ENCODE measurements at places on chromosomes 2 and 18.

- no peak for DNase-seq
These were observed 86.6 kb downstream of the WDSUB1 start for GRCh38 chr2:159199761-159200465.

- no peak for DNase-seq
These were observed 147.1 kb downstream of the SH3BP4 start for GRCh38 chr2:235098736-235099494.

DNA sequence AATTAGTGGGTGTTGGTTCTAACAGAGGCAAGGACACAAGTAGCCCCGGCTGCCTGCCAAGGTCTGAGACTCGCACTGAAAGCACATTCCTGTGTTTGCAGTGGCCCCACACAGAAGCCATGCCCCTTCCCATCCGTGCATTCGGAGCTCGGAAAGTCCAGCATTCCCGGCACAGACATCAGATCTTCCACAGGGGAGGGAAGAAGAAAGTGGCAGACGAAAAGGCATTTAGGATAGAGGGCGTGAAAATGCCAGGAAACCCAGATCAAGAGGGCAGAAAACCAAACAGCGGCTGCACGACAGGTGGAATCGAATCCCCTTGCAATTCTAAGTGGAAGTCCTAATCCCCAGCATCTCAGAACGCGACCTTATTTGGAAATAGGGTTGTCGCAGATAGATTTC is 105.5 kb upstream of the ASB18 start:
- peak; percentile 14 for DNase-seq

DNA sequence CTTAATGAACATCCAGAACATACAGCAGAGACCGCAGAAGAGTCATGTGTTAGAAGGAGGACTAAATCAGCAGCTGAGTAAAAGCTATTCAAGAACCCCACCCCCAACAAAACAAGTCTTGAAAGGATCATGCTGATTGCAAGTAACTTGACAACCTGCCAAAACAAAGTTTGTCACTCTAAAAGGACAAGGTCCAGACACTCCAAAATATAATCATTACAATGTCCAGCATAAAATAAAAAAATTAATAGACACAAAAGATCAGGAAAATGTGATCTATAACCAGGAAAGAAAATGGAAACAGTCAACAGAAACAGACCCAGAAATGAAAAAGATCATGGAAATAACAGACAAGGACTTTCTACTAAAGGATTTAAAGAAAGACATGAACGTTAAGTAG is 28.5 kb downstream of the CCDC88A start:
- DNase-seq, result no peak

- DNase-seq, result no peak
These were observed 19.2 kb downstream of the CWC22 start for GRCh38 chr2:179987916-179988315.

DNA sequence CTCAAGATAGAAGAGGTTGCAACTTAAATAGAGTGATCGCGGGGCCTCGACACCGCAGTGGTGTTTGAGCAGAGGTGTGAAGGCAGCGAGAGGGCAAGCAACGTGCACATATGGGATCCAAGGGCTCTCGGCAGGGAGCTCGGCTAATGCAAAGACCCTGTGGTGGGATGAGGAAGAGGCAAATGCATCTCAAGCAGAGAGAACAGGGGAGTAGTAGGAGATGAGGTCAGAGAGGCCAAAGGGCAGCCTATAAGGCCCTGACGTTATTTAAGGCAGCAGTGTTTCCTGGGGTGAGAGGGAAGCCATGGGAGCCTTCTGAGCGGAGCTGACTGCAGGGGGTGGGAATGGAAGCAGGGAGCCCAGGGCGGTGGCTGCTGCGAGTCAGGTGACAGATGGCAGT is 74.5 kb downstream of the MRPS9 start:
- no peak for DNase-seq

Measured in NCI-H774 (cell line).